Amniotic stem cell (primary cell): ENCODE measurements at places on chromosomes 12 and 14.

DNA sequence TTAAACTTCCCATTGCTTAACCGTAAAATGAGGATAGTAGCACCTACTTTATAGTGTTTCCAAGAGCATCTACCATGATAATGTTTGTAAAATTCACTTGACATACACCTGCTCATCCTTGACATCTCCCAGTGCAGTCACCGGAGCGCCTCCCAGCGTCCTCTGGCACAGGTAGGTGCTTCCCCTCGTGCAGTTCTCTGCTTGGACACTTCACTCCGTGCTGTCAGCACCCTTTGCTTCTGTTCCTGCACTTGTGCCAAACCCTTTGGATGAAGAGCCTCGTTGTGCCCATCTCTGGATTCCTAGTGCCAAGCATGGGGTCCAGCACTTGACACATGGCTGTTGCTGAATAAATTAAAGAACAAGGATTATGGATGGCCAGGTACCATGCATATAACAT lies 28.3 kb downstream of the ETV6 start:
- no peak for DNase-seq

- no peak for DNase-seq
Measured at GRCh38 chr12:124506145-124506831, 61.1 kb downstream of the NCOR2 start.

DNA sequence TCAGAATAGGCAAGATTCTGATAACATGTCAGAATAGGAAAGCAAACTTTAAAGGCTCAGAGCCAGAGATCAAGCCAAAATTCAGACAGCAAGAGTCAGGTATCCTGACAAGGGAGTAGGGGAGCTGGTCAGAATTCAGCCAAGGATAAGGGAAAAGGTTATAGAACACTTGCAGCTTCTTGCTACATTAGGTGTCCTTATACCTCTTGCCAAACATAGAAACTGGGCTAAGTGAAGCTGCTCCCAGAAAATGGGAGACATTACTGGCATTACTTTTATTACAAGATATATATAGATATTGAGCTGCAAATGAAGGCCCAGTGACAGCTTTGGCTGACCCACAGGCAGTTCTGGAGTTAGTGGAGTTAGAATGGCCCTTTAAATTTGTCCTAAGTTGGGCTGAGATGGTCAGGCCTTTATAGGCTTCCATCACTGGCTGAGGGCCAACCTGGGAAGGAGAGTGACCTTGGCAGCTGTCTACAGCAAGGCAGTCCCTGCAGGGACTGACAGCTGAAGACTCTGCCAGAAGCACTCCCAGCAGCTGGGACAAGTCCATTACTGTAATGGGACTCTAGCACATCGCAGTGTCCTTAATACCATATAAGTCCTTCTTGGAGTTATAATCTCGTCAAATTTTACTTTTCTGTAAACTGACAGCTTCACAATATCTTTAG lies 83.0 kb downstream of the LRRC9 start:
- DNase-seq, result no peak

- DNase-seq, result no peak
Measured at GRCh38 chr12:96375841-96376604, 24.2 kb downstream of the CDK17 start.

DNA sequence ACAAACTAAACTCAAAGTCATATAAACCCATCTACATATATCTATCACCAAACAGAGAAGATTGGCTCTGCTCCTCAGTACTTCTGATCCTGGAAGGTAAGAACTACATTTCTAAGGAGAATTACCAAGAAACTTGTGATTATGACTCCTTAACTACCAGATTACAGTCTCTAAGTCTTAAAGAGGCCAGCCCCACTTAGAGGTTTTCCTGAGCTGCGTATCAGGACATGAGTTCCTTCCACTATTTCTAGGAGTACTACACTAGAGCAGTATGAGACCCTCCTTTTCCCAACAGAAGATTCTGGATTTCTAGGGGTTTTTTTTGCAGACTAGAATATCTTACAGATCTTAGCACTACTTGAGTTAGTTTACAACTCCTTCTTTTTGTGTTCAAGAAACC lies at the start of gene NOXRED1:
Gene NOXRED1, minus strand, starts transcription at position 101 of the 400 bp plus-strand sequence. CDS start 634 bp downstream, outside the sequence.
- no peak for DNase-seq

- DNase-seq, result no peak
Measured at GRCh38 chr14:96235426-96235825, 20.6 kb upstream of the BDKRB1 start.

DNA sequence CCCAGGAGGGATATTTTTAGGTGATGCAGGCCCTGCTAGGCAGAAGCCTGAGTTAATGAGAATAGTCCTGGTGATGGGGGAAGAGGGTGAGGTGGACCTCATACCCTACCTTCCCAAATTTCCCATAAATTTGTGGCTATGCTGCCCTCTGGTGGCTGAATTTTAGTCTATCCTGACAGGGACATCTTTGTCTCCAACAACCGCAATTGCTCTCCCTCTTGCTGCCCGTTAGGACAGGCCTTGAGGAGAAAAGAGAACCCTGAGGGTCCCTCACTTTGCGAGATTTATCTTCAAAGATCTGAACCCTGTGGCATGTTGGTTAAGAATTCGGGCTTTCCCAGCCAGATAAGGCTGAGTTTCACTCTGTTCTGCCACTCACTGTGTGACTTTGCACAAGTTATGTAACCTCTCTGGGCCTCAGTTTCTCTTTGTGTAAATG lies 9.8 kb upstream of the ZNF385A start:
- no peak for DNase-seq

- no peak for DNase-seq
Measured at GRCh38 chr12:98221243-98221808, 294.1 kb upstream of the TMPO start.

GRCh38 chr14:52949711-52950409 lies 990 bp downstream of the FERMT2 start:
- DNase-seq, result no peak

GRCh38 chr12:31370531-31371255 lies 44.7 kb upstream of the SINHCAF start:
- no peak for DNase-seq

DNA sequence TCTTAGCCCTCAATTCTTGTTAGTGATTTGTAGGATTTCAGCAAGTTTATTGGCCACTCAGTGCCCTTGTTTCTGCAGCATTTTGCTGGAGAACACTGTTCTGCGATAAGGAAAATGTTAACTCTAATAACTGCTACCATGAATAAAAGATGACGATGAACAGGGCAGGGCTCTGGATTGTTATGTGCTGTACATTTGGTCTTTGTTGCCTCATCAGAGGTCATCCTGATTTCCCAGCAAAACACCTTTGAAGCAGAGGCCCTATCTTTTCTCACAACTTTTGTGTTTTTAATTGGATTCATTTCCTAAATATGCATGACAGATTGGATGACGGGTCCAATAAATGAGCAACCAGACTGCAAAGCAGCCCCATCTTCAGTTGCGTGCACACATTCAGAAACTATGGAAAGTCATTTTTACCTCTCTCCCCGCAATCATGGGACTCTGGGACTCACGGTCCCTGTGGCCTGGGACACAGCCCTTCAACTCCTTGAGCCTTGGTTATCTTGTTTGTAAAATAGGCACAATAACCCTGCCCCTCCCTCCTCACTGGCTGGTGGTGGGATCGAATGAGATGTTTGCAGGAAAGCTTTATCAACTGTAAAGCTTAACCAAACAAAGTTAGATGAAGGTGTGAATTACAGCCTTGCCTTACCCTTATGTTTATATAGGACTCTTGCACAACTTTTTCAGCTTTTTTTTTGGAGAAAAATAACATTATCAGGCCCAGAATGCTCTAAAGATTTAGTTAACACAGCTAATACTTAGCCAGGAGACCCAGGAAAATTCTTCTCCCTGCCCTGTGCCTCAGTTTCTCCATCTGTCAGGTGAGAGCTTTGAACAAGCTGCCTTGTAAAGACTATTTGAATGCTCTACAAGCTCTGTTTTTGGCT lies 45.4 kb downstream of the RPH3A start:
- no peak for DNase-seq

- no peak for DNase-seq
Measured at GRCh38 chr12:50515587-50515986, 10.8 kb downstream of the DIP2B start.

DNA sequence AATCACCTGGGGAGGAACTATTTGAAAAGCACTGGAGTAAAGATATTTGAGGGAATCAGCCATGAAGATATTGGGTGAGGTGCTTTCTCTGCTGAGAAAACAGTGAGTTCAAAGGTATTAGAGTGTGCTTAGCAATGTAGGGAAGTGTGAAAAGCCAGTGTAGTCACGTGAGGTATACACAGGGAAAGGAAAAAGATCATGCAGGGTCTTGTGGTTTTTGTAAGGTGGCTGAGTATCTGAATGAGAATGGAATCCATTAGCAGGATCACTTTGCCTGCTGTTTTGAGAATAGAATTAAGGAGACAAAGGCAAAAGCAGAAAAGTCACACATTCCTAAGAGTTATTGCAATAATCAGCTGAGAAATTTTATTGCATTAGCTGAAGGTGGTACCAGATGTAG lies 193.0 kb downstream of the PIK3C2G start:
- no peak for DNase-seq

- DNase-seq, result no peak
Measured at GRCh38 chr12:33529031-33529430, 89.4 kb upstream of the SYT10 start.

DNA sequence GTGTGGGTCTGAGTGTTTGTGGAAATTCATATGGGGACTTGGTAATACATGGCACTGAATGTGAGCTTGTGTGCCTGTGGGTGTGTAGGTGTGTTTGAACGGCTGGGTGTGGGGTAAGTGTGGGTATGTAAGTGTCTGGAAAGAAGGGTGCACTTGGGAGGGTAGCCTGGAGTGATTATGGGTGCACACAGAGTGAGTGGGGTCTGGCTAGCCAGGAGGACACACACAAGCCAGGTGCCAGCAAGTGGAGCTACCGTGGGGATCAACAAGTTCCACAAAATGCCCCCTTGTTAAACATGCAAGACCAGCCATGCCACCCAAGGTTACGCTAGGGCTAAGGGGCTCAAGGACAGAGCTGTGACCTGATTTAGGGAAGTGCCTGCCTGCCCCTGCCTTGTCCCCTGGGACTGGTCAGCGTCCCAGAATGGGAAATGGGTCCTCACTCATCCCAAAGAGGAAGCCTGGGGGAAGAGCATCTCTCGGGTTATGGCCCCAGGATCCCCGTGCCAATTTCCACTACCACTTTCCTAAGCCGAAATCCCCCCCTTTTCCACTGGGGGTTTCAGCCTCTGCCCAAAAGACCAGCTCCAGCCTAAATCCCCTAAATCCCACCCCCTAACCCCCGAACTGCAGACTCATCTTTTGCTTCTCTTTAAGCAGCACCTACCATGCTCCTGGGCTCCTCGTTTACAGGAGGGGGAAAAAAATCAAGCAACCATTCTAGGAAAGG lies 118.6 kb downstream of the DICER1 start:
- no peak for DNase-seq

GRCh38 chr12:7923241-7924236 lies 12.4 kb downstream of the SLC2A3 start:
- DNase-seq, result no peak

- no peak for DNase-seq
Measured at GRCh38 chr12:129696405-129696804, 207.4 kb downstream of the TMEM132D start.

DNA sequence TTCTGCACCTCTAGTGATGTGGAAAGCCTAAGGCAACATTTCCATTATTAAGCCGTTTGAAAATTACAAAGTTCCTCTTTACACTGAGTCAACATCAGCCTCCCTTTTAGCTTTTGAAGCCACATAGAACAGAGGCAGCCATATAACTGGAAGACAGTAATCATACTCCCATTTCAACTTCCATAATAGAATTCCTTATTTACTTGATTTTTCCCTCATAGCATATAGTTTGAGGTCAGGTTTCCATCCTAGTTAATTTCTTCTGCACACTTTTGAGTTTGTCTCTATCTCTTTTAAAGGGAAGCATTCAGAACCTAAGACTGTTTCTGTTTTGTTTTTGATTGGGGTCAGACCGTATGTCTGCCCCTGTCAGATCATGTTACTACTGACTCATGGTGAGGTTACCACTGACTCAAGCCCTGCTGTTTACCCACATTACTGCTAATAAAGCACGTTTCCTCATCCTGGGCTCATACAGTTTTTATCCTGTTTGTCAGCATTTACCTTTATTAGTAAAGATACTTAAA lies 161.0 kb downstream of the SLC38A4 start:
- DNase-seq, result peak; percentile 70

- no peak for DNase-seq
Measured at GRCh38 chr12:110846615-110847566, at the start of gene CCDC63. TSS of gene CCDC63 (plus strand) at chr12:110846987. CDS start at chr12:110852955, 5,968 bp downstream.

- DNase-seq, result no peak
Measured at GRCh38 chr14:93976477-93977057, at the start of gene ASB2. TSS of gene ASB2 (minus strand) at chr14:93976570. CDS start at chr14:93964539, 12,031 bp downstream.
